ENCODE measurements at places on chromosomes 5 and 9.

- no peak for DNase-seq
- H3K27ac ChIP-seq = no peak overlapping the region
- no peaks in the 10 kb centered on the region for H3K36me3 ChIP-seq
- H3K4me1 ChIP-seq = no peaks in the 10 kb centered on the region
These were observed 339.2 kb downstream of the ASTN2 start for GRCh38 chr9:117075636-117076035.

GRCh38 chr5:78930721-78931120 lies 54.4 kb downstream of the ARSB start:
- no peaks in the 10 kb centered on the region for H3K36me3 ChIP-seq
- no peaks in the 10 kb centered on the region for H3K4me1 ChIP-seq
- no peak overlapping the region for H3K27ac ChIP-seq
- H3K27me3 ChIP-seq = no peaks in the 10 kb centered on the region
- DNase-seq = no peak

DNA sequence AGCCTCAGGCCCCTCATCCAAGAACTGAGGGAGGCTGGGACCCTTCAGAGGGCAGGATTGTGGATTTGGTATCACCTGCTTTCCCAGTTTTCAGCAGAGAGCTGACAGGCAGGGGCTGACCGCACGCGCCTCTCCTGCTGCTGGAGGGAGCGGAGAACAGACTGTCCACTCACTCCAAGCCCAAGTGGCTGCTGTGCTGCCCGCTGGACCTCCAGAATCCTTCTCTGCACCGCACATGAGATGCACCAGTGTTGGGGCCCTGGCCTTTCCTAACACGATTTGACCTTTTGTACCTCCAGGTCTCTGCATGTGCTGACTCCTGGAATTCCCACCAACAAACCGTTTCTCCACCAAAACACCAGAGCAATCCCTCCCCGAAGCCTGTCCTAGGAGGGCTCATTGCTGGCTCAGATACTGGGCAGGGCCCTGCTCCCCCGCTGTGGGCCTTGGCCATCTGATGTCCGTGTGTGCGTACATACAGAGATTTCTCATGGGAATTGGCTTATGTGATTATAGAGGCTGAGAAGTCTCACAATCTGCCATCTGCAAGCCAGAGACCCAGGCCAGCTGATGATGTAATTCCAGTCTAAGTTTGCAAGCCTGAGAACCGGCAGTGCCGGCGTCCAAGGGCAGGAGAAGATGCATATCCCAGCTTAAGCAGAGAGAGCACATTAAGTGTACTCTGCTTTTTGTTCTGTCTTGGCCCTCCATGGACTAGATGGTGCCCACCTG lies 141.7 kb downstream of the GADD45G start:
- H3K27ac ChIP-seq = no peak overlapping the region
- H3K4me1 ChIP-seq = peaks cover 50% of the 10 kb centered on the region
- H3K36me3 ChIP-seq = no peaks in the 10 kb centered on the region
- H3K27me3 ChIP-seq = no peaks in the 10 kb centered on the region
- H3K4me3 ChIP-seq = no peak overlapping the region

- H3K27me3 ChIP-seq = peaks cover 21% of the 10 kb centered on the region
- no peak overlapping the region for H3K27ac ChIP-seq
- H3K4me1 ChIP-seq = peaks cover 11% of the 10 kb centered on the region
- no peak overlapping the region for H3K4me3 ChIP-seq
These were observed 50.5 kb downstream of the CXXC5 start for GRCh38 chr5:139698490-139699146.

- no peaks in the 10 kb centered on the region for H3K4me1 ChIP-seq
- H3K27me3 ChIP-seq = no peaks in the 10 kb centered on the region
- no peak overlapping the region for H3K4me3 ChIP-seq
- H3K36me3 ChIP-seq = no peaks in the 10 kb centered on the region
- DNase-seq = no peak
These were observed 197.0 kb downstream of the FBN2 start for GRCh38 chr5:128341056-128341455.

DNA sequence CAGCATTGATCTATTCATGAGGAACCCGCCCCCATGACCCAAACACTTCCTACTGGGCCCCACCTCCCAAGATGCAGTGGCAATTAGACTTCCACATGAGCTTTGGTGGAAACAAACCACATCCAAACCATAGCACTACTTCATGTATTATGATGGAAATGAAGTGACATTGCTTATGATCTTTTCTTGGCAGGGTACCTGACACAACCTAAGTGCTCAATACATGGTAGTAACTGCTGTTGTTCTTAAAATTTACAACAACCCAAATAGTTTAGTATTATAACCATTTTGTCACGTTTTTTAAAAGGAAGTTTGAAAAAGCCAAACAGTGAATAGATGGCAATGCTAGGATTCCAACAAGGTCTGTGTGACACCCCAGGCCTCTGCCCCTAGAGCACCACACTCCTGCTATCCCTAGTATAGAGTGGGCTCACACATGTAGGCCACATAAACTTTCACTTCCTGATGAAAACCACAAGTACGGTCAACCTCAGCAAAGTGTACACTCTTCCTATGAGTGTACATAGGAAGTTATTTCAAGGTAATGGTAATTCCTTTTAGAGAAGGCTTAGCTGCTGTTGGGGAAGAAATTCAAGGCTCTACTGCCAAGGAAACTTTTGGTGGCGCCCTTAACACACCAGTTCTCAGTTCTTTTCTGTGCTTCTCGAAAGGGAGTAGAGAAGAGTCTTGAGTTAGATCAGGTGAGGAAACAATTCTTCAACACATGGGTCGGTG lies 97.6 kb downstream of the ARSB start:
- peaks cover 4% of the 10 kb centered on the region for H3K36me3 ChIP-seq
- no peak for DNase-seq
- no peaks in the 10 kb centered on the region for H3K27me3 ChIP-seq

GRCh38 chr5:134026521-134027287 lies 21.9 kb upstream of the VDAC1 start:
- peak; percentile 14 for DNase-seq
- no peaks in the 10 kb centered on the region for H3K36me3 ChIP-seq
- H3K4me3 ChIP-seq = no peak overlapping the region

GRCh38 chr5:22908129-22908528 lies 55.0 kb upstream of the CDH12 start:
- H3K36me3 ChIP-seq = no peaks in the 10 kb centered on the region
- no peak overlapping the region for H3K27ac ChIP-seq
- H3K27me3 ChIP-seq = no peaks in the 10 kb centered on the region
- no peaks in the 10 kb centered on the region for H3K4me1 ChIP-seq
- no peak for DNase-seq

GRCh38 chr5:143354025-143354424 lies 49.5 kb downstream of the NR3C1 start:
- H3K36me3 ChIP-seq = no peaks in the 10 kb centered on the region
- no peak overlapping the region for H3K27ac ChIP-seq
- H3K4me3 ChIP-seq = peak overlapping the region; percentile 19
- peaks cover 44% of the 10 kb centered on the region for H3K4me1 ChIP-seq
- no peak for DNase-seq
- no peaks in the 10 kb centered on the region for H3K27me3 ChIP-seq

- H3K27me3 ChIP-seq = no peaks in the 10 kb centered on the region
- no peak overlapping the region for H3K27ac ChIP-seq
- no peaks in the 10 kb centered on the region for H3K36me3 ChIP-seq
- DNase-seq = no peak
- peaks cover 9% of the 10 kb centered on the region for H3K4me1 ChIP-seq
These were observed 44.0 kb upstream of the IER5L start for GRCh38 chr9:129221979-129222635.

DNA sequence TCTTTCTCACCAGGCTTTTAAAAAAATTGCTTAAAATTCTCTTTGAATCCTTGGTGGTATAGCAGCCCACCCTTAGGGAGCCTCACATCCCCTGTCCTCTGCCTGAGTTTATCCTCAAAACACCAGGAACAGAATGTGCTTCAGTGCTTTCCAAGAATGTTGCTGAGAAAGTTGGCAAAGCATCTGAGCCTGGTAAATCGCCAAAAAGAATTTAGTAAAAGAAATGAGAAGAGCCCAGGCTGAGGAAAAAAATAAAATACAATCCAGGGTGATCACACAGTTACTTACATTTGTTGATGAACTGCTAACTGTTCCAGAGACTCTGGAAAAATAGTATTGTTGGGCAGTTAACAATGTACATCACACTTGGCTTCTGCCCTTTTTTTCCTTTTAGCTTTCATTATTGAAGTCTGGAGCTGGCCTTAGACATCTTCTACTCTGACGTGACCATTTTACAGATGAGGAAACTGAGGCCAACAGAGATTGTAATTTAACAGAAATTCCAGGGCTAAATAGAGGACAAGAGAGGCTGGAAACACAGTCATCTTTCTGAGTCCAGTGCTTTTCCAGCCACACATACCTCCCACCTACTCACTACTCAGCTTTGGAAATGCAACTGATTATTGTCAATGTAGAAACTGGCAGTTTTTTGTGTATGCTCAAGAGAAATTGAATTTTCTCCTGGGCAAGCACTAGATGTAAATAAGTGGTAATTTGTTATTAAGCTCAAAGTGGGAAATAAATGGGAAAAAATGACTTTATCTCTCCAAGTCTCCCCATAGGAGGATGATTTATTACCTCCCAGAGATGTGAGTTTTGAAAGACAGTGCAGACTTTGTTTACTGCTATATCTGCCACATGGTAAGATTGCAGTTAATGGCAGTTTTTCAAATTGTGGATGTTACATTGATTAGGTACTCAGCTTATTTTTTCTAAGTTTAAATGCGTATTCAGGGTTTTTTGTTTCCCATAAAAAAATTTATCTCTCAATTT lies 86.7 kb upstream of the ALDH1A1 start:
- no peak for DNase-seq
- H3K4me1 ChIP-seq = no peaks in the 10 kb centered on the region
- H3K27me3 ChIP-seq = no peaks in the 10 kb centered on the region
- no peak overlapping the region for H3K27ac ChIP-seq
- no peaks in the 10 kb centered on the region for H3K36me3 ChIP-seq
- H3K4me3 ChIP-seq = no peak overlapping the region

- H3K4me3 ChIP-seq = no peak overlapping the region
- no peaks in the 10 kb centered on the region for H3K27me3 ChIP-seq
- no peak overlapping the region for H3K27ac ChIP-seq
- no peaks in the 10 kb centered on the region for H3K36me3 ChIP-seq
- DNase-seq = no peak
These were observed 107.4 kb downstream of the MCTP1 start for GRCh38 chr5:95177456-95177855.

DNA sequence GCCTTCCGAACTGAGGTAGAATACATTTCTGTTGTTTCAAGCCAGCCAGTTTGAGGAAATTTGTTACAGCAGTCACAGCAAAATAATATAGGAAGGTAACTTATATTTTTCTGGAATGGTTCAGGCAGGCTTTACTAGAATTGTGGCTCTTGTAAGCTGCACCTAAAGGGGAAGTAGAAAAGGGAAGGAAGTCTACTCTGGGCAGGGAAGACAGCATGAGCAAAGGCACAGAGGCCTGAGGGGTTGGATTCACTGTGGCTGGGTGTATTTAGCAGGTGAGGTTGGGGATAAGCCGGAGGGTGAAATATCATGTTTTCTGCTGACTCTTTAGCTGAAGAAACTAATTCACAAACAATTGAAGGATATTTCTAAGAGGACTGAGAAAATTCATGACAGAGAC lies 183.5 kb downstream of the GAS1 start:
- H3K4me1 ChIP-seq = no peaks in the 10 kb centered on the region
- DNase-seq = no peak
- H3K36me3 ChIP-seq = no peaks in the 10 kb centered on the region
- H3K27ac ChIP-seq = no peak overlapping the region
- H3K4me3 ChIP-seq = no peak overlapping the region
- H3K27me3 ChIP-seq = no peaks in the 10 kb centered on the region
